Calu3 (cell line): ENCODE measurements at places on chromosomes 16 and 17. TPM values are rescaled to one million over a fixed set of nuclear protein-coding genes. Genes with fewer than 3 reads are reported as not detected.

KRT36 gene
- total RNA-seq, result not detected in 2 replicates

HSPB9 gene
- total RNA-seq, result 0.54 and 0.69 TPM in 2 replicates

PMFBP1 gene
- total RNA-seq, result 6.2 and 8.5 TPM in 2 replicates

- no peak for DNase-seq
Observed at GRCh38 chr17:75313941-75314551, 24.8 kb upstream of the SLC25A19 start.
